ENCODE measurements at places on chromosomes 12 and 14.

- no peak for DNase-seq
These were observed 44.1 kb downstream of the TSPAN11 start for GRCh38 chr12:30970559-30971197.

- no peak for DNase-seq
These were observed 6.7 kb upstream of the ALDH2 start for GRCh38 chr12:111759991-111760390.

DNA sequence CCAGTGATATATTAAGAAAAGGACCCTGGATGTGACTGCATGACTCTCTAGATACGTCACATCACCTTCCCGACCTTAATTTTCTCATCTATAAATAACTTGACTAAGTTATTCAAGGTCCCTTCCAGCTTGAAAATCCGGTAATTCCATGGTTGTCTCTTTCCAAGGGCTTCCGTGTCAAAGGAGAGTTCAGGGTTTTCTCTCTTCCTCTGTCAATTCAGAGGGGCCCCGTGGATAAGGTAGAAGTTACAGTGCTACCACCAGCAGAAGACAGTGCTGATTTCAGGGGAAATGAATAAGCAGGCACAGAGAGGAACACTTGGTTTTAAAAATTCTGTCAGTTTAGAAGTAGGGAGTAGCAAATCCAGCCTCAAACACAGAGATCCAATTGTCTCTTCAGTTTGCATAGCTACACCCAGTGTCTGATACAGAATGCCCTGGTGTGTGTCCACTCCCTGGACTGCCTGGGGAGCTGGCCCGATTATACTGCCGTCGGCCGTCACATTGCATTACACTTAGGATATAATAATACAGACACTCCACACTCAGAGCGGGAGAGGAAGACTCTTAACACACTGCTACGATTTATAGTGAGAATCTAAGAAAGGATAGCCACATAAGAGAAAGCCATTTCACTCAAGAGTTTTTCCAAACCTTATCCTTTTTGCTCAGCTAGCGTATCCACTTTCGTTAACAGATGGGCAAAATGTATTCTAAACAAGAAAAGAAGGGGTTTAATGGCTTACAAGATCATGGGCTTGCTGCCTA, 54.7 kb upstream of the GTF2A1 start:
- DNase-seq, result no peak

GRCh38 chr12:49201595-49202295, 12.9 kb upstream of the TUBA1A start:
- DNase-seq, result no peak

DNA sequence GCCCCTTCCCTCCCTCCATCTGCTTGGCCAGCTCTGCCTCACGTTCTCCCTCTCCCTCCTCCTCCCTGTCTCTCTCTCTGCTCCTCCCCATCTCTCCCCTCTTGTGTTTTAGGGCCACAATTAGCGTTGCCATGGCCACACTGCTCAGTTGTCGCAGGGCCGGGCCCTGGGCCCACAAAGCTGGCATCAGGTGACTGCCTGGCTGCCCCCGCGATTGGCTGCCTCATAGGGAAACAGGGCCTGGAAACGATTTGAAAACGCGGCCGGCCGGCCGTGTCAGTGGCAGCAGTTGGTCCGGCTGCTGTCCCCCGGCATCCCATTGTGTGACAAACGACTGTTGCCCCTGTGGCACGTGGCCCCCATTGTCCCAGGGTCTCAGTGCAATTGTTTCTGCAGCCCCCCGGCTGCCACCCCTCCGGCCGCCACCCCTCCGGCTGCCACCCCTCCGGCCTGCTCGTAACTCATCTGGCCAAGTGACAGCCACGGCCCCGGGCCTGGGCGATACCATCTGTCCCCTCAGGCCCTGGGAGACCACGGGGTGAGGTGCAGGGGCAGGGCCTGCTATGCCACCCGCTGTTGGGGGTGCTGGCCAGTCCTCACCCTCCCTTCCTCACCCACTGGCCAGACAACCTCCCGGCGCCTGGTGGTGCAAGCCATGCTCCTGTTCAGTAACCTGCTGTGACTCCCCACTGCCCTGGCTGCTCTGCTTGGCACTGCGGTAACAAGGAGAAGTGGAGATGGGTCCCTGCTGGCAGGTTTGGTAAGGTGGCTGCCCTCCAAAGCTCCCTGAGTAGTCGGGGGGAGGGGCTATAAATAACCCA, 17.4 kb downstream of the FOXN4 start:
- peak; percentile 44 for DNase-seq

GRCh38 chr12:46154221-46154985, 114.4 kb downstream of the SLC38A1 start:
- no peak for DNase-seq

- no peak for DNase-seq
These were observed 129.4 kb upstream of the SRRM4 start for GRCh38 chr12:118851891-118852290.

GRCh38 chr14:61720294-61720661, 25.0 kb downstream of the HIF1A start:
- no peak for DNase-seq

- DNase-seq, result no peak
These were observed 212.3 kb upstream of the NUDT4 start for GRCh38 chr12:93165384-93165932.

DNA sequence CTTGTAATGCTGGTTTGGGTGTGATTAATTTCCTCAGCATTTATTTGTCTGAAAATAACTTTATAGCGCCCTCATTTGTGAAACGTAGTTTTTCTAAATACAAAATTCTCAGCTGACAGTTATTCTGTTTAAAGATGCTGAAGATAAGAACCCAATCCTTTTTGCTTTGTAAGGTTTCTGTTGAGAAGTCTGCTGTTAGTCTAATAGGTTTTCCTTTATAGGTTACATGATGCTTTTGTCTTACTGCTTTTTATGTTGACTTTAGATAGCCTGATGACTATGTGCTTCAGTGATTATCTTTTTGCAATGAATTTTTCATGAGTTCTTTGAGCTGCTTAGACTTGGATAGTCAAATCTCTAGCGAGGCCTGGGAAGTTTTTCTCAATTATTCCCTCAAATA, 168.6 kb upstream of the PDE3A start:
- no peak for DNase-seq

GRCh38 chr12:124756166-124756565, 107.5 kb downstream of the SCARB1 start:
- DNase-seq, result no peak

DNA sequence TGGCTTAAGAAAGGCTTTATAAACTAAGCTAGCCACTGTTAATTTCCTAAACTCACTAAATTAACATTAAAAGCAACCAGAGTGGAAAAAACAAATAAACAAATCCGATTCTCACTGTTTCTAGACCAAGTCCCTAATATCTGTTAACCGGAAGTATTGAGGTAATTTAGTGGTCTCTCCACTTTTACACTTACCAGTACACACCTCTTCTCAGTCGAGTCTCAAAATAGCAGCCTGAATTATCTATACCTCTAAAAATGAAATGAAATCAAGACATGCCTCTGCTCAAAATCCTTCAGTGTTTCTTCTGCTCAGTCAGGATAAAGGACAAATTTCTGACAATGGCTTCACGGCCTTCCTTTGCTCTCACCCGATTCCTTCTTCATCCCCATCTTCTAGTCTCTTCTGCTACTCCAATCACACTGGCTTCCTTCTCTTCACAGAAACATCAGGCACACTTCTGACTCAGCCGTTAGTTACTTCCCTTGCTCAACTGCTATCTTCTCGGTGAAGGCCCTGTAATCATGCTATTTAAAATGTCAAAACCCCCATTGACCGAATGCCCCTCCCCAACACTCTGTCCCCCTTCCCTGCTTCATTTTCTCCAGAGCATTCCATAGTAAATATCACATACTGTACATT, 161.3 kb downstream of the KITLG start:
- DNase-seq, result no peak

DNA sequence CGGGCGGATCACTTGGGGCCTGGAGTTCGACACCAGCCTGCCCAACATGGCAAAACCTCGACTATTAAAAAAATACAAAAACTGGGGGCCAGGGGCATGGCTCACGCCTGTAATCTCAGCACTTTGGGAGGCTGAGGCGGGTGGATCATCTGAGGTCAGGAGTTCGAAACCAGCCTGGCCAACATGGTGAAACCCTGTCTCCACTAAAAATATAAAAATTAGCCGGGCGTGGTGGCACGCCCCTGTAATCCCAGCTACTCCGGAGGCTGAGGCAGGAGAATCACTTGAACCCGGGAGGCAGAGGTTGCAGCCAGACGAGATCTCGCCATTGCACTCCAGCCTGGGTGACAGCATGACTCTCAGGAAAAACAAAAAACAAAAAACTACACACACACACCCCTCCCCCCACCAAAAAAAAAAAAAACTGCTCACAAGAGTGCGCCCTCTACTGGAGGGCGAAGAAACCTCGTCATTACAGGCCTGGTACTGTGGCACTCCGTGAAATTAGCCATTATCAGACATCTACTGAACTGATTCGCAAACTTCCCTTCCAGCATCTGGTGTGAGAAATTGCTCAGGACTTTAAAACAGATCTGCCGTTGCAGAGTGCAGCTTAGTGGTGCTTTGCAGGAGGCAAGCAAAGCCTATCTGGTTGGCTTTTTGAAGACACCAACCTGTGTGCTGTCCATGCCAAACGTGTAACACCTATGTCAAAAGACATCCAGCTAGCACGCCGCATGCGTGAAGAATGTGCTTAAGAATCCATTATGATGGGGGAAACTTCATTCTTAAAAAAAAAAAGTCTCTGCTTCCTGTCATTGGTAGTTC, 7.7 kb downstream of the PPP1R3E start:
- DNase-seq, result no peak

DNA sequence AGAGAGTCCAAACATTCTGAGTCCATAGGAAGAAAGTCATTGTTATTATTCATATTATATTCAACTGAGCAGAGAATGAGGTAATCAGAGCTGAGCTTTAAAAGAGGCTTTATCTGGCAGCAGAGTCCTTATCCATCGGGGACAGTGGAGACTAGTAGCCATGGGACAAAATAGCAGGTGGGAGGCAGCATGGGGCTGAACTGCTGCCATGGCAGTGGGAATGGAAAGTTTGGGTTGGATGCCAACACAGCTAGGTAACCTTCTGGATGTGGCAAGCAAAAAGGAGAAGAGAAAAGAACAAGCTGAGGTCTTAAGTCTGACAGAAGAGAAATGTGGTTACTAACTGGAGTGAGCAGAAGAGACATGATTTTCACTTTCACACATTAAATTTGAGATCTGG, 71.0 kb upstream of the CDKN3 start:
- no peak for DNase-seq

- no peak for DNase-seq
These were observed 153.1 kb downstream of the ANO6 start for GRCh38 chr12:45368841-45369489.

DNA sequence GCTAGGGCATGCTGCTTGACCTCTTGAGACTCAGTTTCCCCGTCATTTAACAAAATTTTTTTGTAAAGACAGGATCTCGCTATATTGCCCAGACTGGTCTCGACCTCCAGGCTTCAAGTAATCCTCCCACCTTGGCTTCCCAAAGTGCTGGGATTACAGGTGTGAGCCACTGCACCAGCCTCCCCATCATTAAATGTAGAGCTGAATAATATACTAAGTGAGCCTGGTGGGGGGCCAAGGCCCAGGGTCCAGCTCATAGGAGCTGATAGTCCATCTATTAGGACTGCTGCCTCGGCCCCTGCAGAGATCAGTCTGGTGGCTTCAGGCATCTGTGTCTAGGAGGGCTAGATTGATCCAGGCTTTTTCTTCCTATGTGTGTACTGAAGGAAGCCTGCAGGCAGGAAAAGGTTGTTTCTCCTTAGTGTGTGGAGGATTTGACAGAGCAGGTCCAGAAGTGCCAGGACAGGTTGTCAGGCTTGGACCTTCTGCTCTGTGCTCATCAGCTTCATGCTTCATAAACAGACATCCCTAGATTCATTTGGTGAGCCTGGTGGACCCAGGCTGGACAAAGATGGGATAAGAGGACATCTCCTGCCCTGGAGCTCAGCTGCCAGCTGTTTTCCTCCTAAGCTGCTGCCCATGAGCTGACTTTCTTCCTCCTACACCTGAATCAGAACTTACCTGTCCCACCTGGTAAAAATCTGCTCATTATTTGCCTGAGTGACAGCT, 135.4 kb downstream of the ZFP36L1 start:
- no peak for DNase-seq

DNA sequence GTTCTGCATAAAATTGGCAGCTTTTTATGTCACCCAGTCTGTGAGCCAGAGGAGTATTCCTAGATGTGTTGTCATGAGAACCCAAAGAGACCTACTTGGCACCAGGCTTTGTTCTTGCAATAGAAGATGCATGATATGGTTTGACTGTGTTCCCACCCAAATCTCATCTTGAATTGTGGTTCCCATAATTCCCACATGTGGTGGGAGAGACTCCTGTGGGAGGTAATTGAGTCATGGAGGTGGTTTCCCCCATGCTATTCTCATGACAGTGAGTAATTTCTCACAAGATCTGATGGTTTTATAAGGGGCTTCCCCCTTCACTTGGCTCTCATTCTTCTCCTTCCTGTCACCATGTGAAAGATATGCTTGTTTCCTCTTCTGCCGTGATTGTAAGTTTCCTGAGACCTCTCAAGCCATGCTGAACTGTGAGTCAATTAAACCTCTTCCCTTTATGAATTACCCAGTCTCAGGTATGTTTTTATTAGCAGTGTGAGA, 572.0 kb upstream of the ATP2B1 start:
- no peak for DNase-seq

GRCh38 chr14:95508377-95508776, 8.1 kb downstream of the SYNE3 start:
- no peak for DNase-seq

DNA sequence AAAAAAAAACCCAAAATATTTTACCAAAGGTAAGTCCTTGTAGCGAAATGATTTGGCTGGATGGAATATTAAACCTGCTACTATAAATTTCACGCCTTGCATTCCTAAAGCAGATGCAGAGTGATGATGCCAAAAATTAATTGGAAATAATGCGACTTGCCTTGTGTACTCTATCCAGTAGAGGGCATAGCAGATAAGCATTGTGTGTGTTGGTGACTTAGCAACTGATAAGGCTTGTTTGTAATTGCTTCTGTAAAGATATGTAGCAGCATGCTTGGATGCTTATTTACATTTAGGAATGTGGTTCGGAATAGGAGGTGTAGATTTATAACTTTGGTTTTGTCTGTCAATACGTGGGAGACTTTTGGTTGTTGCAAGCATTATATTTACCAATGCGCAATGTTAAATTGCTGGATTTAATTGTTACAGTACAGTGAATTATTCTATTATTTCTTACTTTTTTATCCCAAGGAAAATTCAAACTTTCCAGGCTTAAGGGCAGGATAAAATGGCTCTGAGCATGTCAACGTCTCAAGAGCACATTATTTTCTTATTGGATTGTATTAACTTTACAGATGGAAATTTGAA, 80.5 kb downstream of the TMEM260 start:
- DNase-seq, result no peak

- DNase-seq, result no peak
These were observed 67.0 kb upstream of the BEGAIN start for GRCh38 chr14:100654025-100654813.

- no peak for DNase-seq
These were observed 170.8 kb downstream of the ESR2 start for GRCh38 chr14:64123241-64123822.

- no peak for DNase-seq
These were observed 32.6 kb downstream of the COCH start for GRCh38 chr14:30906752-30907658.

- no peak for DNase-seq
These were observed 20.3 kb downstream of the TMED10 start for GRCh38 chr14:75156111-75156510.

Data from mesothelial cell of epicardium (in vitro differentiated cells).